Heart right ventricle (tissue), 16 donors: ENCODE measurements at places on chromosomes 3 and 15. TPM values are rescaled to one million over a fixed set of nuclear protein-coding genes. Genes with fewer than 3 reads are reported as not detected.
A peak's percentile ranks its signal among the peaks of the same experiment; 100 is the strongest.

DNA sequence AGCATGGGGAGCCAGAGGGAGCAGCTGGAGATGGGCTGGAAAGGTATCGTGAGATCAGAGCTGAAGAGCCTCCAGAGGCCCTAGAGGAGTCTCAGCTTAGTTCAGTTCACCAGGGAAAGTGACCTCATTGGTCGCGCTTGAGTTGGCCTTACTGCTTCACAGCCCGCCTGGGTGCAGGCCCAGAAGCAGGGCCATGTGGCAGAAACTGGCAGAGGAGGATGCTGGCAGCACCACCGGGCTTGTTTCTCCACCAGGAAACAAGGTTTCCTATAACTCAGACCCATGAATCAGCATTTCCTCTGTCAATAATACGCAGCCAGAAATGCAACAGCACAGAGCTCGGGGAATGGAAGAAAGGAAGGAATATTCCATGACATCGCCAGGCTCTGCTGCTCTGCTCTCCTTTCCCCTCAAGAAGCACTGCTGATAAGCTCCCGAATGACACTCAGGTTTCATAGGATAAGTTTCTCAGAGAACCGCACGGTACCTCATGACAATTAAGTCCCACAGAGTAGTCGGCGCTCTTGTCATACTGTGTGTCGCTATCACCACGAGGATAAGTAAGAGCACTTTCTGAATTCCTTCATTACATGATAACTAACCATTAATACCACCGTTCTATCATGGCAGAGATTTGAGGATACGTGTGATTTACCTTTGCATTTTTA lies 147.1 kb upstream of the LPP start:
- H3K4me1 ChIP-seq = peaks cover 3% of the 10 kb centered on the region
- no peaks in the 10 kb centered on the region for H3K27me3 ChIP-seq
- peak overlapping the region; percentile 71 for H3K27ac ChIP-seq
- no peak overlapping the region for H3K4me3 ChIP-seq

DNA sequence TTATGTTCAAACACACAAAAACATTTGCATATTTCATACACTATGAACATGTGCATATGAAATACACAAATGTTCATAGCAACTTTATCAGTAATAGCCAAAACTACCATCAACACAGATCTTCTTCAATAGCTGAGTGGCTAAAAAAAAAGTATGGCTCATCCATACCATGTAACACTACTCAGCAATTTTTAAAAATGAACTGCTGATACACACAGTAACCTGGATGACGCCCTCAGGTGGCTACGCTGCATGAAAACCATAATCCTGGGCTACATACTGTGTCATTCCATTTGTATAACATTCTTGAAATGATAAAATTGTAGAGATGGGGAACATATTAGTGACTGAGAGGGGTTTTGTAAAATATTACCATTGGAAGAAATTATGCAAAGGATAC lies 243.6 kb downstream of the MAGI1 start:
- no peak overlapping the region for H3K4me3 ChIP-seq
- H3K36me3 ChIP-seq = no peaks in the 10 kb centered on the region
- no peak for DNase-seq

DNA sequence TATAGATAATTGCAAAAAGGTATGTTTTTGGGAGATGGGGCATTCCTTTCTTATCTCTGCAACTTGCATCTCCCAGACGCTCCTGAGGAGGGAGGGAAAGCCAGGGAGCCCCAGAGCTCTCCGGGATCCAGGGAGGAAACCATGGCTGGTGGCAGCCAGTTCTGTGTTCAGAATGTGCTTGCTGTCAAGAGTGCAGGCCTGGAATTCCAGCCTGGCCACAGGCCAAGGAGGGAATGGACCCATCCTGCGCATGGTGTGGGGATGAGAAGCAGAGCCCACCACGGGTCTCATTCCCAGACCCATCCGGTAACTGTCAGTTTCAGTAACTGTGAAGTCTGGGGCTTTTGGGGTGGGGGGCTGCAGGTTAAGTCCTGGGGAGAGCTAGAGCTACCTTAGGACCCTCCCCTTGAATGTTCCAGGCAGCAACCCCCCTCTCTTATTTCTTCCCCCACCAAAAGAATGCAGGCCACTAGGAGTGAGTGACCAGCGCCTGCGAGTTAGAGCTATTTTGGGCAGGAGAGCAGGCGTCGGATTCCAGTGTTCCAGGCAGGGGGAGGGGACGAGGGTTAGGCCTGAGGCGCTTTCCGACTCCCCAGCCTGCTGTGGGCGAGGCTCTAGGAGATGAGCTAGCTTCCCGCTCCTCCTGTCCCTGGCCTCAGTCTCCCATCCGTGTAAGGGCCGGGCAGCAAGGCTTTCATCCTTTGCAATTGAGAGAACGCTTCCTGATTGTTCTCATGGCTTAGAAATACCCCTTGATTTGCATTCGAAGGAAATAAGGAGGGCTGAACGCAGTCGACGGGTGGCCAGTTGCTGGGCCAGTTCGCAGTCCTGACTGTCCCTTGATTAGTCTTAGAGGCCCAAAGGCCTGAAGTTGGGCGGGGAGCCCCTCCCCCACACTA lies 781 bp upstream of the DAG1 start:
- peak; percentile 78 for DNase-seq
- peaks cover 43% of the 10 kb centered on the region for H3K4me1 ChIP-seq
- no peaks in the 10 kb centered on the region for H3K36me3 ChIP-seq
- peak overlapping the region; percentile 100 for H3K27ac ChIP-seq

SUCLG2 gene
- 106 TPM for total RNA-seq

DNA sequence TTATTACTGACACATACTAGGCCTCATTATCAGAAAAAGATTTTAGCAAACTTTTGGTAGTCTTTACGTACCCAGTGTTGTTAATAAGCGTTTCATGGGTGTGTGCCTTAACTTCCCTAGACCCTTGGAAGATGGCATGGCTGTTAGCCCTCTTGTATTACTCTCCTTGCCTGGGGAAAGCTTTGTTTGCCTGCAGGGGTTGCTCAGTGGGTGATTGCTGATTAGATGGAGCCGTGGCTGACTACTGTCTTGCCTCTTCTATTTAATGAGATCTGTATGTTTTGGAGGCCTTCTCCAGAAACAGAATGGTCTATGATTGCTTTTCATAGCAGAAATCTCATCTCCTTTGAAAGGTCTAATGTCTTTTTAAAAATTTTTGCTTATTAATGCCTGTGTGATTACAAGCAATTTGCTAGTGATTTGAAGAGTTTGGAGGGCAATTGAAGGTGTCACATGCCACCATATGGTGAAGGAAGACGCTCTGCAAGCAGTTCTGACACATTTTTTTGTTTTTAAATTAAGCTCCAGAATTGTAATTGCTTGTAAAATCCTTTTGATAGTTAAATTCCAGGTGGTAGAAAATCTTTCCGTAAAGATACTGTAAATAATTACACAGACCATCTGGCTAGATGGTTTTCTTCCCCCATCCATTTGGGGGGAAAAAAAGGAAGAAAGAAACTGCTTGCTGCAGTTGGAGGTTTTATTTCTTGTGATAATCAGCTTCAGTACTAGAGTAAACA lies 11.4 kb upstream of the C3orf20 start:
- H3K27ac ChIP-seq = no peak overlapping the region
- H3K4me1 ChIP-seq = no peaks in the 10 kb centered on the region
- H3K4me3 ChIP-seq = no peak overlapping the region
- no peaks in the 10 kb centered on the region for H3K27me3 ChIP-seq
- H3K36me3 ChIP-seq = peaks cover 100% of the 10 kb centered on the region

SCAANT1 gene
- total RNA-seq = not detected
